ENCODE measurements at places on chromosomes 1 and 21.
A peak's percentile ranks its signal among the peaks of the same experiment; 100 is the strongest.

GRCh38 chr1:8370905-8371315, 53.0 kb downstream of the SLC45A1 start:
- peak; percentile 51 for DNase-seq

- DNase-seq: no peak
Observed at GRCh38 chr1:157958263-157958662, 35.2 kb upstream of the KIRREL1 start.

DNA sequence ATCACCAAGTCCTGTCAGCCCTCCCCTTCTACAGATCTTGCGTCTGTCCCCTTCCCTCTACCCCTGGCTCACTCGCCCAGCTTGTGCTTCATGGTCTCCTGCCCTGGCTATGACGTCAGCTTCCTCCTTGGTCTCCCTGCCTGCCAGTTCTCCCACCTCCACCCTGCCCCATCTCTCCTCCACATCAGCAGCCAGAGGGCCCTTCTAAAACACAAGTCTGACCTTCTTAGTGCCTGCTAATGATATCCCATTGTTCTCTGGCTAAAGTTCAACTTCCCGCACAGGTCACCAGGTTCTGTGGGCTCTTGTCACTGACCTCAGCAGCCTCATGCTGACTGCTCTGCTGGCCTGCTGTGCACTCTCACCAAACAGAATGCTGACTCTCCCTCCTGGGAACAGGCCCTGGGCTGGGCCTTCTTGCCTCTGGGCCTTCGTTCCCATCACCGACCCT, 24.7 kb upstream of the MYCL start:
- peak; percentile 98 for DNase-seq

DNA sequence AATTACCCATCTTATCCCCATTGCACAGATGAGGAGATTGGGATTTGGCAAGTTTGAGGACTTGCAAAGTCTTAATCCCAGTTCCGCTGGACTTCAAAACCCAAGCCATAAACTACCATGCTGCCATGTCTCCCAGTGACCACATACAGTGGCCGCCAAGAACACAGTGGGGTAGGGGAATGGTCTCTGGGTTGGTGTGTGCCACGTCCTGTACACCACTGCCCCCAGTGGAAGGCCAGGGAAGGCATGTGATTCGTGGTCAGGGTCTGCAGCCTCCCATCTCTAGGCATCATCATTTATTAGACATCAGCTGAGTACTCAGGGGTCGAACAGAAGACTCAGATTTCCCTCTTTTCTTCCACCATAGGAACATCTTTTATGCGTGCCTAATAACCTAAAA, 76.0 kb downstream of the MAN1C1 start:
- DNase-seq: no peak

DNA sequence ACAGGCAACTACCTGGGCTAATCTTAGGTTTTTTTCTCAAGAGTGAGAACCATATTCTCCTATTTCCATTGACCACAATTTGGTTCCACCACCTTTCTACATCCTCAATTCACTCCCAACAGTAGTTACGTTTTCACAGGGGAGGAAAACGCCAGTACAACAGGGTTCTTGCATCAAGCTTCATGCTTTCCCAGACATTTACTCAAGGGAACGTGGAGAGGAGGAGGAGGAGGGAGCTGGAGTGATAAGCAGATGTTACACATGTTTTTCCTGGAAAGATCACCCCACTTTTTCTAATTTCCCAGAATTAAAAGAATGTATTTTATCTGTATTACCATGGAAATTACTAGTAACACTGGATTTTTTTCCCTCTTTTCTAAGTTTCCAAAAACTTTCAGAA, 58.3 kb downstream of the RGS5 start:
- DNase-seq: no peak

- DNase-seq: peak; percentile 28
Observed at GRCh38 chr1:7388488-7389185, 382.5 kb upstream of the VAMP3 start.

DNA sequence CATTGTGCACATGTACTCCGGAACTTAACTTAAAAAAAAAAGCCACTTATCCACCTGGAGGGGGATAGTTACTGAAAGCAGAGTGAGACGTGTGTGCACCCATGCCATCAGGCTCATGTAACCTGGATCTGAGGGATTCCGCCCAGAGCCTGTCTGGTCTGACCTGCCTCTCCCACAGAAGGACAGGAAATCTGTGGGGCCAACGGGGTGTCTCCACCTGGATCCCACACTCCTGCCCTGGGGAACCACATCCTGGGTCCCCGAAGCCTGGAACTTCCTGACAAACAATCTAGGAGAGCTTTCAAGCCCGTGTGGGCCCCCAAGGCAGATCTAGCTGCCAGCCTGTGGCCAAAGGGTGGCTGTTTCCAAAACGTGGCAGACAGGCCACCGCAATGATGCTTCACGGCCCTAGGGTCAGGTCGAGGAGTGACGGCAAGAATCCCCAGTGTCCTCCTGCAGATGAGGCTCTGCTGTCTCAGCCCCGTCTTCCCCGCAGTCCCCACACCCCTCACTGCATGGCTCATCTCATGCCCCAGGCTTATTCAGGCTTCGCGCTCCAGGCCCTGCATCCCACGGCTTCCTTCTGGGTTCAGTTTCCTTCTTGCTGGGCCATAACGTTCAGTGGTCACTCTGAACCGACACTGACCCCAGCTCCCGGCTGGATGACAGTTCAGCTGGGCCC, 21.0 kb upstream of the PCBP3 start:
- DNase-seq: no peak

Data from NCI-H2029 treated with DMSO at 0.1 percent for 48 hours (cell line).